ENCODE measurements at places on chromosomes 6 and 20. TPM values are rescaled to one million over a fixed set of nuclear protein-coding genes. Genes with fewer than 3 reads are reported as not detected.

The SNRPB2 gene
- 47.9 TPM for total RNA-seq

The TAB2 gene
- 49.3 TPM for total RNA-seq

The WFDC10B gene
- not detected for total RNA-seq

The APOM gene
- 0.85 TPM for total RNA-seq
